ENCODE measurements at places on chromosomes 7 and 10. TPM values are rescaled to one million over a fixed set of nuclear protein-coding genes. Genes with fewer than 3 reads are reported as not detected.
A peak's percentile ranks its signal among the peaks of the same experiment; 100 is the strongest.

- H3K27ac ChIP-seq = no peak overlapping the region
- no peaks in the 10 kb centered on the region for H3K36me3 ChIP-seq
- no peak overlapping the region for H3K4me3 ChIP-seq
- no peaks in the 10 kb centered on the region for H3K4me1 ChIP-seq
- H3K27me3 ChIP-seq = no peaks in the 10 kb centered on the region
These were observed 78.7 kb downstream of the TCF7L2 start for GRCh38 chr10:113028456-113029440.

DNA sequence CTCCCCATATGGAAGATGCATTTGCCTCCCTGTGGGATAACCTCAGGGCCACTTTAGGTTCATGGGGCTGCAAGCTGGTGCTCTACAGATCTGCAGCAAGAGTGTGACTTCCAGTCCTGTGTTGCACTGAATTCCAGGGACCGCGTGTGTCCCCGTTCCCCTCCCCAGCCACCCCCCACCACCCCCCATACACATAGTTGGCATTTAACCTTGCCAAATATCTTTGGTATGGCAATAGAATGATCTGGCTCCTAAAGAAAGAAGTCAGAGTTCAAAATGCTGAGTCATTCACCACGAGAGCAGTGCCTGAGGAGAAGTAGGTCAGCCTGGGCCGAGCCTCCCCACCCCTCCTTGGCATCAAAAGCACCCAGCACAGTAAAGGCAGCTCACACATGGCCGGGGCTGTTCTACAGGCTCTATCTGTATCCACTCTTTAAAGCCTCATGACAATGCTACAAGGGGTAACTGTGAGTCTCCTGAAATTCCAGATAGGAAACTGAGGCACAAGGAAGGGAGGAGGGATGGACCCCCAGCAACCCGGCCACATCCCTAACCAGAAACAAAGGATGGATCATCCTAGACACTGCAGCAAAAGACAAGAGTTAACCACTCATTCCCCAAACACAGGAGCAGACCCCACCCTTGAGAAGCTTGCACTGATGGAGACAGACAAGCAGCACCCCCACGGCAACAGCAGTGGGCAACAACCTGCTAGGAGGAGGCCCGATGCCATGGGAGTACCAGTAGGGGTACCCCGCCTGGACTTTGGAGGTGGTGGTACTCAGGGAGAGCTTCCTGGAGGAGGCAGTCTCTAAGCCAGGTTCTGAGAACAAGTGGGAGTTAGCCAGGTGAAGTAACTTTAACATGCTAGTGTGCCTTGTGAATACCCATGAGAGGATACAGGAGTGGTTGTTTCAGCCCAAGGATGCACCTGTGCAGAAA, 70.3 kb upstream of the NANOS1 start:
- no peak overlapping the region for H3K4me3 ChIP-seq
- H3K36me3 ChIP-seq = no peaks in the 10 kb centered on the region
- H3K27me3 ChIP-seq = no peaks in the 10 kb centered on the region
- H3K4me1 ChIP-seq = no peaks in the 10 kb centered on the region
- peak; percentile 2 for DNase-seq

The ITIH5 gene
- total RNA-seq = not detected

GRCh38 chr7:6026011-6026819, 5.0 kb upstream of the ANKRD61 start:
- peaks cover 55% of the 10 kb centered on the region for H3K36me3 ChIP-seq
- H3K27ac ChIP-seq = peak overlapping the region; percentile 61
- H3K4me3 ChIP-seq = no peak overlapping the region
- DNase-seq = peak; percentile 67

The MMP21 gene
- total RNA-seq = 0.61 TPM

DNA sequence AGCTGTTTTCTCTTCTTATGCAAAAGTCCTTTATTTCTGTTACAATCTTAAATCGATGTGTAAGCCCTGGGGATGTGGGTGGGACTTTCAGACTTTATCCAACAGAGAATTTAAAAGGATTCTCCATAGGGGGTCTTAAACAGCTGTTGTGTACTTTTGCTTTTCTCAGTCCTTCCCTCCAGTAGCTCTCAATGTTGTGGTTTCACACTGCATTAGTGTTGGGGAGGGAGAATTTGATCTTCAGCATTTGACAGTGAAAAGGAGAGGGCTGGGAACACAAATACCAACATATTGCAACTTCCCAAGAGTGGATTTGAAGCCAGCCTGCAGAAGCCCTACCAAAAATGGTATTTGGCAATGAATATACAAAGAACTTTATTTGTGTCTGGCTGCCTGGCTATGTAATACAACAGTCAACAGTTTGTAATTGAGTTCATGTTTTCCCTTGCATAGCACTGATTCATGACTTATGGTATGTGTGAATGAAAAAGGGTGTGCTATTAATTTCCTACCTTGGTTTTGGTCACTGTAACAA, 80.1 kb upstream of the CAPZA2 start:
- H3K4me3 ChIP-seq = no peak overlapping the region
- H3K4me1 ChIP-seq = no peaks in the 10 kb centered on the region
- no peak for DNase-seq
- no peaks in the 10 kb centered on the region for H3K36me3 ChIP-seq

GRCh38 chr7:16504019-16504418, 22.6 kb upstream of the LRRC72 start:
- no peaks in the 10 kb centered on the region for H3K27me3 ChIP-seq
- no peaks in the 10 kb centered on the region for H3K36me3 ChIP-seq
- DNase-seq = no peak
- no peak overlapping the region for H3K4me3 ChIP-seq
- no peaks in the 10 kb centered on the region for H3K4me1 ChIP-seq

The MORN4 gene
- 3.0 TPM for total RNA-seq

The UNC5B gene
- not detected for total RNA-seq

GRCh38 chr10:103703941-103704919, 151.1 kb downstream of the SH3PXD2A start:
- H3K36me3 ChIP-seq = no peaks in the 10 kb centered on the region
- no peak overlapping the region for H3K4me3 ChIP-seq
- no peaks in the 10 kb centered on the region for H3K4me1 ChIP-seq
- DNase-seq = no peak
- H3K27me3 ChIP-seq = no peaks in the 10 kb centered on the region

DNA sequence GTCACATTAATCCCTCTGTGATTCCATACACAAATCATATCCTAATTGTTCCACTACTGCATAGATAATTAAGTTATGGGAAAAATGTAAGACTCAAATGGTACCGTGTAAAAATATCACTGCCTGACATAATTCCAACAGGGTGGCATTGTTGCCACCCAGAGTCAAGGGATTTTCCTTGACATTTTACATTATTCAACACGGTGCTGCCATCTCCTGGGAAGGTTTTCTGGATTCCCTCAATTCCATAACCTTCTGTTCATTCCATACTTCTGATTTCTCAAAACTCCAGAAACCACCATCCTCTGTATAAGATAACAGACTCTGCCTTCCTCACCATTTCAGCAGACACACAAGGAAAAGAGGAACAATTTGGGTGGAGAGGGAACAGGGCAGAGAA, 495.9 kb downstream of the XPNPEP1 start:
- H3K4me3 ChIP-seq = no peak overlapping the region
- no peaks in the 10 kb centered on the region for H3K4me1 ChIP-seq
- H3K27me3 ChIP-seq = no peaks in the 10 kb centered on the region
- H3K36me3 ChIP-seq = no peaks in the 10 kb centered on the region

The NAT16 gene
- not detected for total RNA-seq

DNA sequence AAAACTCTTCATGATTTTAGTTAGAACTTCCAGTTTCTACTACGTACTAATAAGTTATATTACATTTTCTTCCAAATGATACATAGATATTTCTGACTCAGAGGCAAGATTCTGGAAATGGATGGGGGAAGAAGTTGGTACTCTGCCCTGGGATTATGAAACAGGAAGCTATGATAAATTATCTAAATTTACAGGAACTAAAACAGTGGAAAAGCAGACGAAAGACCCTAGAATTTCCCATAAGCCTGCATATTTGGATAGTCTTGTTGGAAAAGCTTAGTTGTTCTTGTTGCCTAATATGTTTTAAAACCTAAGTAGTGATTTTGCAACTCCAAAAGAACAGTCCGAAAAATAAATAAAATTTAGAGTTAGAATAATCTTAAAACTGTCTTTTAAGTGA, 21.8 kb downstream of the CFAP69 start:
- H3K4me3 ChIP-seq = no peak overlapping the region
- no peaks in the 10 kb centered on the region for H3K36me3 ChIP-seq
- H3K4me1 ChIP-seq = no peaks in the 10 kb centered on the region
- no peak for DNase-seq
- peaks cover 8% of the 10 kb centered on the region for H3K27me3 ChIP-seq
- H3K27ac ChIP-seq = no peak overlapping the region

DNA sequence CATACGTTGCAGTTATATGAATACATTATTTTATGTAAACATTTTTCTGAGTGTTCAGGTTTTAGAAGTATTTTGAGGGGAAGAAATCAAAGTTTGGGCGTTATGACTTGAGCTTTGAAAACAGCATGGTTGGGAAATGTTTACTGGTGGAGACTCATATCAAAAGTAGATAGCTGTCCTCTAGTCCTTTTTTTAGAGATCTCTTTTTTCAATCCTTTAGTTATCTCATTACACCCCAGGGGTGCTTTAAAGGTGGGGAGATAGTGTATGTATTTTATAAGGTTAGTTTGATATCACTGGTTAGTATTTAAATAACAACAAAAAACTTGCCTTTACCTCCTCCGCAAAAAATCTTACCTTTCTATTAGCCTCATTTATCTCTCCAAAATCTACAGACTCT, 2.3 kb downstream of the DMTF1 start:
- H3K4me3 ChIP-seq = peak overlapping the region; percentile 20
- H3K27ac ChIP-seq = no peak overlapping the region
- DNase-seq = no peak

- H3K27ac ChIP-seq = no peak overlapping the region
- no peaks in the 10 kb centered on the region for H3K27me3 ChIP-seq
- DNase-seq = no peak
- H3K4me1 ChIP-seq = no peaks in the 10 kb centered on the region
These were observed 316.5 kb upstream of the CACNA2D1 start for GRCh38 chr7:82760074-82760473.

The HOXA6 gene
- not detected for total RNA-seq

The AKR1B15 gene
- total RNA-seq = not detected

- H3K4me1 ChIP-seq = no peaks in the 10 kb centered on the region
- H3K27me3 ChIP-seq = no peaks in the 10 kb centered on the region
- H3K4me3 ChIP-seq = no peak overlapping the region
- DNase-seq = no peak
- no peaks in the 10 kb centered on the region for H3K36me3 ChIP-seq
These were observed 17.2 kb upstream of the GLI3 start for GRCh38 chr7:42254217-42254616.

The TACC2 gene
- not detected for total RNA-seq

GRCh38 chr7:50310361-50310760, 5.8 kb downstream of the IKZF1 start:
- H3K4me1 ChIP-seq = peaks cover 77% of the 10 kb centered on the region
- no peaks in the 10 kb centered on the region for H3K27me3 ChIP-seq
- peak overlapping the region; percentile 90 for H3K27ac ChIP-seq
- H3K4me3 ChIP-seq = peak overlapping the region; percentile 96
- H3K36me3 ChIP-seq = peaks cover 4% of the 10 kb centered on the region

DNA sequence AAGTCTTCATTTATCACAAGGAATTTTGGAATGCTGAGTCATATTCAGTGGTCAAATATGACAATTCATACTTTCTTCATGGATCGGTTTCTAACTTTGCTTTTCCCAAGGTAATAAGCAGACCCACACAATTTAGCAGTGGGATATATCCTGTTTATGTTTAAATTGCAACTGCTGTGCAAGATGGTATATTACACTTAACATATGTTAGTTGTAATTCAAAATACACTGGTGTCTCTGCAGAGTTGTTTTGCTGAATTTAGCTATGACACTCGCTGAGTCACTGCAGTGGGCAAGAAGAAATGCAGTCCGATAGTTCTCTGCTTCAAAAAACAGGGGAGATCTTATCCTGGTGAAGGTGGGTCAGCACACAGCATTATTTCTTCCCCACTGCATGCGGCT, 194.8 kb upstream of the PTN start:
- no peak overlapping the region for H3K4me3 ChIP-seq
- no peaks in the 10 kb centered on the region for H3K36me3 ChIP-seq
- H3K4me1 ChIP-seq = no peaks in the 10 kb centered on the region
- DNase-seq = no peak

DNA sequence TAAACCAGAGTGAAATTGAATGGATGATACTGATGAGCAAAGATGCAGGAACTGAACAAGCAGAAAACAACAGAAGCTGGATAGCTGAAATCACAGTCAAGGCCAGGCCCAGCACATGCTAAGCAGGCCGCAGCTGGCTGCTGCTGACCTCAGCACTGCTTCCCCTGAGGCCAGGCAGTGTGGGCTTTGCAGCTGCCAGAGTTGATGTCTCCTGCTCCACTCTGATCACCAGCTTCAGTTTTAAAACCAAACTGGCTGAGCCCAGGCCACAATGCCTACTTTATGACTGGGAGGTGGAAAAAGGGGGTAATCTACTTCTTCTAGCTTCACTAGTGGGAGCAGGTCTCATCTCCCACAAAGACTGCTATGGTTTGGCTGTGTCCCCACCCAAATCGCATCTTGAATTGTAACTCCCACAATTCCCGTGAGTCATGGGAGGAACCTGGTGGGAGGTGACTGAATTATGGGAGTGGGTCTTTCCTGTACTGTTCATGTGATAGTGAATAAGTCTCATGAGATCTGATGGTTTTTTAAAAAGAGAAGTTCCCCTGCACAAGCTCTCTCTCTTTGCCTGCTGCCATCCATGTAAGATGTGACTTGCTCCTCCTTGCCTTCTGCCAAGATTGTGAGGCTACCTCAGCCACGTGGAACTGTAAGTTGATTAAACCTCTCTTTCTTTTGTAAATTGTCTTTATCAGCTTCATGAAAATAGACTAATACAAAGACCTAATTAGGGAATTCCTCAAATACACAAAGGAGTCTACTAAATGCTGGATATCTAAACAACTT, 136.4 kb upstream of the ITGB1 start:
- no peak for DNase-seq
- no peaks in the 10 kb centered on the region for H3K36me3 ChIP-seq
- no peak overlapping the region for H3K4me3 ChIP-seq
- peaks cover 31% of the 10 kb centered on the region for H3K4me1 ChIP-seq
- H3K27ac ChIP-seq = no peak overlapping the region

GRCh38 chr10:121081306-121081705, 230.1 kb downstream of the WDR11 start:
- no peaks in the 10 kb centered on the region for H3K27me3 ChIP-seq
- no peak for DNase-seq
- no peaks in the 10 kb centered on the region for H3K36me3 ChIP-seq
- no peak overlapping the region for H3K27ac ChIP-seq
- no peaks in the 10 kb centered on the region for H3K4me1 ChIP-seq
- no peak overlapping the region for H3K4me3 ChIP-seq

The AOAH gene
- 5.4 TPM for total RNA-seq

The SRRM3 gene
- not detected for total RNA-seq
